ENCODE measurements at places on chromosomes 12 and 14.
A peak's percentile ranks its signal among the peaks of the same experiment; 100 is the strongest.

DNA sequence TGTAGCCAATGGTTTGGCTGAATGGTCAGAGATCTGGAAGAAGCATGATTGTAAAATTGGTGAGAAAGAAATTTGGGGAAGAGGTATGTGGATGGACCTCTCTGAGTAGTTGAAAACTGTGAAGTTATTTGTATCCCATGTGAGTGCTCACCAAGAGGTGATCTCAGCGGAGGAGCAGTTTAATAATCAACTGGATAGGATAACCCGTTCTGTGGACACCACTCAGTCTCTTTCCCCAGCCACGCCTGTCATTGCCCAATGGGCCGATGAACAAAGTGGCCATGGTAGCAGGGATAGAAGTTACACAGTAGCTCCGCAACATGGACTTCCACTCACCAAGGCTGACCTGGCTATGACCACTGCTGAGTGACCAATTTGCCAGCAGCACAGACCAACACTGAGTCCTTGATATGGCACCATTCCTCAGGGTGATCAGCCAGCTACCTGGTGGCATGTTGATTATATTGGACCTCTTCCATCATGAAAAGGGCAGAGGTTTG, 257.4 kb upstream of the ATXN7L3B start:
- no peak for DNase-seq

- DNase-seq: no peak
Observed at GRCh38 chr12:44847403-44847802, 28.7 kb downstream of the NELL2 start.

- no peak for DNase-seq
Observed at GRCh38 chr12:67598598-67598997, 49.9 kb upstream of the DYRK2 start.

- no peak for DNase-seq
Observed at GRCh38 chr14:92717571-92718042, 30.8 kb downstream of the LGMN start.

DNA sequence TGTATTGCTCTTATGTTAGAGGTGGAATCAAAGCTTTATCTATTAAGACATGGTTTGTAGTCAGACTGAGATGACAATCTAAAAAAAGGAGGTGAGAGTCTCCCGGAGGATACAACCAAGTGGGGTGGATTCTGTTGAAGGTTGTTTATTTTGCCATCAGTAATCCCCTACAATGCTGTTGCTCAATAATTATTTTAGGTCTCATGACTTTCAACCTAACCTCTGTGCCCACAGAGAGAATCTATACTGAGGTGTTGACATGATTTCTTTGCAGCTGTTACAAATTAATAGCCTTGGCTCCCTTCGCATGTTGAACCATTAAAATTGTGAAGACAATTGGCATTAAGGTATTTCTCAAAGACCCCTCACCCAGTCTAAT, 28.7 kb upstream of the FOS start:
- no peak for DNase-seq

DNA sequence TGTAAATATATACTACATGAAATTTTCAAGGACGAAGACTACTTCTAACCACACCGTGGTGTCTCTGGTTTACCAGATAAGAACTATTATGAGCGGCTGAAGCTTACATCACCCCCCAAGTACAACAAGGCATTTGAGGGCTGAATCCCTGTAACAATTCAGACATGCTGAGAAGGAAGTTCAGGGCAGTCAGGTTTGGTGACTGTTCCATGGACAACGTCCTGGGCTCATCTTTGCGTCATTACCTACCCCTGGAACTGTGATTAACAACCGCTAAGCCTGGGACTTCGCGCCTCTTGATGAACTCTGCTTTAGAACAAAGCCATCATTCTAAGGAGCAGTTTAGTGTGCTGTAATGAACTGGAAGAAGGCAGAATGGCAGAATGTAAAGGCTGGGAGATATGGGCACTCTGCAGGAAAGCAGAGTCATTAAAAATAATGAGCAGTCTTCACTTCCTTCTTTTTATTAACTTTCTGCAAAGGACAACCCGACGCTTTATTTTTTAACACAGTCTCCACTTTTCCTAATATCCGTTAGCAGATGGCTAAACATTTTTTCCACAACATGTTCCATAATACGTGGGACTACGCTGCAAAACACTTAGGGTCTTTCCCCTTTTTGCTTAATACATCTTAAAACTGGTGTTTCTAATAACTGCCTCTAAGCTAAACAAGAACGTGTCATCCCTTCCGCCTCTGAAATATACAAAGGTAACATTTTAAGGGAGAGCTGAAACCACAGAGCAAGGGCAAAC, 263.2 kb downstream of the ADAMTS20 start:
- no peak for DNase-seq

DNA sequence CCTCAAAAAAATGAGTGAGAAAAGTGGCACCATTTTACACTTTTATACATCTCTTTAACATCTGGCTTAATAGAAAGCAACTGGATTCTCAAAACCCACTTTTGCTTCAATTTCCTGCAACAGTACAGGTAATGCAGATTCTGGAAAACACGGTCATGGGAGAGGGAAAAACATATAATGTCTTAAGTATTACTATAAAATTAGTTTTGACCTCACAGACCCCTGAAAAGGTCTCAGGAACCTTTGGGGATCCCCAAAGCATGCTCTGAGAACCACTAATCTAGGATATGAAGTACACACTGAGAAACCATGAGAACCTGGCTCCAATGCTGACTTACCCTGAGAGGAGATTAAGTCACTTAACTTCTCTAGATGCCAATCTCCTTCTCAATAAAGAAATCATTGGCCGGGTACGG, 64.7 kb downstream of the PPP2R5E start:
- no peak for DNase-seq

DNA sequence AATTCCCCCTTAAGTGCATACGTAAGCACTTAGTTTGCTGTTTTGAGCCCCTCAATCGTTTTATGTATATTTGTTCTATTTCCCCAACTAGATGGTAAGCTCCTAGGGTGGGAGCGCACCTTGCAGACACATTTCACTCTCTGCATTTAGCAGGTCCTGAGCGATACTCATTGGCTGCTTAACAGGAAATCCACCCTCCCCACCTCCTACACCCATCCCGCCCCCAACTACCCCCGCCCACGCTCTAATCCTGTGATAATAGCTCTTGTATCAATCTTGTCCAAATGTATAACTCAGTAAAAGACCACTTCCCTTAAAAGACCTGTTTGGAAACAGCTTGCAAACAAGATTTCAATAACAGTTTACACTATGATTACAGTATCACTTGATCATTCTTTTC, 8.1 kb downstream of the LPAR5 start:
- DNase-seq: no peak

DNA sequence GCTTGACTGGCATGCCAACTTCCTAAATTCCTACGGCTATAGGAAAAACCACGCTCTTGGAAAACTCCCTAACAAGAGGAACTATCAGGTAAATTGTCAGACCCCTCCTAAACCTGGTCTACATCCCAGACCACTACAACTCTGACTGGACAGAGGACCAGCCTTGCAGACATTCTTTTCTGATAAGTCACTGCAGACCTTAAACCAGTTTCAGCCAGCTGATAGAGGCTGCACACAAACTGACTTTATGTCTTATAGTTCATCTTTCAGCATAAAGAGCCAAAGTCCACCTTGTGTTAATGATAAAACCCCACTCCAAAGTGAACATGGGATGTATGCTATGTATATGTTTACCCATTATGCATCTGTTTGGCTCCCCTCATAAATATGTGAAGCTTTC, 166.6 kb downstream of the KTN1 start:
- DNase-seq: no peak

DNA sequence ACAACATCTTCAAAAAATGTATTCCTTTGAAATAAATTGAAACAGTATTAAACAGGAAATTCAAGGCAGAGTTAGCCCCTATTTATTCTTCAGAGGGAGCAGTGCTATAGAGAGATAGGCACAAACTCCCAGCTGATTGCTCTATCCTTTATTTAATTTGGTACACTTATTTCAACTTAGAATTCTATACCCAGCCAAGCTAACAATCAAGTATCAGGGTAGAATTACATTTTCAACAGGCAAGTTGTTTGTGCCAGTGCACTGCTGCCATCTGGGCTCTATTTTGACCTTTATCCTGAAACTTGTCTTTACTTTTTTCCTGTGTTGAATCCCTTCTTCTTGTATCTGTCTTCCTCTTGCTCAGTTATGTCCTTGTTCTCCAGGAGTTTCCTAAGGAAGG, 159.2 kb downstream of the STXBP6 start:
- no peak for DNase-seq

DNA sequence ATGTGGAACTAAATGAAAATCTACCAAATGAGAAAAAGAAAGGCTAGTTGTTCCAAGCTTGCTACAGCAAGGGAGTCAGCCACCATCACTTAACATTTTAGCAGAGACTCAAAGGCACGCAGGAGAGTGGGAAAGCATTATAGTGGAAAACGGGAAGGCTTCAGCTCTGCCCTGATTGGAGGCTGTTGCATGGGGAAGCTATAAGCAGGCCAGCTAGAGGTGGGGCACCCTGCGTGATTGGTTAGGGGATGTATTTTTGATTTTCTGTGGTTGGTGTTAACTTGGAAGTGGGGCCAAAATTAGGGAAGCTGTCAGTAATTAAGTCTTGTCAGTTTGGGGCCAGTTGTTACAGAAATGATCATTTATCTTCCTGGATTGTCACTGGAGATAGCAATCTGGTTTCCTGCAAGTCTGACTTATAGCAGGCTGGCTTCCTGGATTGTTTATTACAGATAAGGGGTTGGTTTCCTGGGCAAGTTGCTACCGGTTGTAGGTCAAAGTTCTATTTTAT, 93.9 kb downstream of the FAR2 start:
- no peak for DNase-seq

- DNase-seq: no peak
Observed at GRCh38 chr12:14283489-14284144, 81.9 kb upstream of the ATF7IP start.

DNA sequence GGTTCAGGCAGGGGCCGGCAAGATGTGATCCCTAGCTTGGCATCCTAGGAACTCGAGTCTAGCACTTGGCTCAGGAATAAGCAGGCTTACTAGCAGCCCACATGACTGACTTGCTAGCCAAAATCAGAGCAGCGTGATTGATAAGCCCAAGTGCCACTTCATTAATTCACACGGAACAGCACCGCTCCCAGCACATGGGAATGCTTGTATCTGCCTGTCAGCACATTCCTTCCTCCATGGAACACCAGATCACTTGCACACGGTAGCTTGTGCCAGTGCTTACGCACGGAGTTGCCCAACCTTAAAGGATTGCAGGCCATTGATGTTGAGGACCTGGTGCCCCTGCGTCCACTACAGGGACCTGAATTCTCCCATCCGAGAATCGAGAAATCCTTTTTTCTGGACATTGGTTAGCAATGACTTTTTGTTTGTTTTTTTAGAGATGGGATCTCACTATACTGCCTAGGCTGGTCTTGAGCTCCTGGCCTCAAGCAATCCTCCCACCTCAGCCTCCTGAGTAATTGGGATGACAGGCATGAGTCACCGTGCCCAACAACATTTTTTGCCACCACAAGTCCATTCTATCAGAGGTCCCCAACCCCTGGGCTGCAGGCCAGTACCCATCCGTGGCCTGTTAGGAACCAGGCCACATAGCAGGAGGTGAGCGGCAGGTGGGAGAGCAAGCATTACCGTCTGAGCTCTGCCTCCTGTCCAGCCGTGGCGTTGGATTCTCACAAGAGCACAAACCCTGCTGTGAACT, 30.6 kb upstream of the TSPAN9 start:
- no peak for DNase-seq

- DNase-seq: no peak
Observed at GRCh38 chr14:68033336-68033932, 213.9 kb downstream of the RAD51B start.

GRCh38 chr14:31194661-31195060, 12.9 kb downstream of the HECTD1 start:
- no peak for DNase-seq

GRCh38 chr12:13223179-13223804, 26.8 kb downstream of the EMP1 start:
- DNase-seq: peak; percentile 39

Measured in COLO829 (cell line).